ENCODE measurements at places on chromosomes 2 and 18.
A peak's percentile ranks its signal among the peaks of the same experiment; 100 is the strongest.

DNA sequence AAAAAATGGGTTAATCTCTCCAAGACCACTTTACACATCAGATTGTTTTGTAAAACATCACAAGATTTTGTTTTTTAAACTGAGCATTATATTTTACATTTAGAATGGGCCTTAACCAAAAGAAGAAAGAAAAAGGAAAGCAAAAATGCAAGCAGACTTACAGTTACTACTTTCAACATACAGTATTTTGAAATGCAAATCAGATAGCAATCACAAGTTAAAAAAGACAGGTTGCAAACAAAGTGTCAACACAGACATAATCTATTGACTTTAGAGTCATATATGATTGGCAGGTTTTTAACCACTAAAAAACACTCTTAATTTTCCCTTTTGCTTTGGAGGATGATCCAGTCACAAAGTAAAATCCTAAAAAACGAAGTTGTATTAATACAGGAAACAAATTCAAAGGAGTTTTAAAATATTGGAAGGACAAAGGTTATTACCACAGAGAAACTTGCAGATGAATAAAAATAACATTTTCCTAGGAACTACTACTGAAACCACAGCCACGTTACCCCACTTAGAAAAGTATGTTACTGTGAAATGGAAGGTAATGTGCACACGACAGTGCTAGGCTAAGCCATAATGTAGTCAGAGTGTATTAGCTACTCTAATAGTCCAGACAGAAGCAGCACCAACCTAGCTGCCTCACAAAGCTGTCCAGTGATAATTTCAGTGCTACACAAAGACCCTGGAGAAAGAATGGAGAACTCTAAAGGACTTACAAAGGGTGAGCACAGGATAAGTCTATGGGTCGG is 22.9 kb downstream of the DARS1 start:
- DNase-seq = no peak

DNA sequence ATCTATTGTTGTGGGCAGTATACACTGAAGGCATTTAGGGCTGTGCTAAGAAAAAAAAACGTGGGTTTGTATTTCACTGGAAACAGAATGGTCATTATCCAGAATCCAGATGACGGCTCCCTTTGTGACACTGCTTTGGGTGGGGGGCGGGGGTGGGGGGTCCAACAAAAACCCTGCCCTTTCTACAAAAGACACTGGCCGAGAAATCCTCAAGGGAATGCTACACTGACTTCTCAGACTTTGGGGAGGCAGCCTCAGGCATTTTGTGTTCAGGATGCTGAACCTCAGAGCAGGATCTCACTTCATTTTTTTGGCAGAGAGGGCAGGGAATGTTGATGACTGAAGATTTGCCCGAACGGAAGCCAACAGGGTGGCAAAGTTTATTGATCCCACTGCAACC is 417.1 kb downstream of the HRH4 start:
- no peak for DNase-seq

DNA sequence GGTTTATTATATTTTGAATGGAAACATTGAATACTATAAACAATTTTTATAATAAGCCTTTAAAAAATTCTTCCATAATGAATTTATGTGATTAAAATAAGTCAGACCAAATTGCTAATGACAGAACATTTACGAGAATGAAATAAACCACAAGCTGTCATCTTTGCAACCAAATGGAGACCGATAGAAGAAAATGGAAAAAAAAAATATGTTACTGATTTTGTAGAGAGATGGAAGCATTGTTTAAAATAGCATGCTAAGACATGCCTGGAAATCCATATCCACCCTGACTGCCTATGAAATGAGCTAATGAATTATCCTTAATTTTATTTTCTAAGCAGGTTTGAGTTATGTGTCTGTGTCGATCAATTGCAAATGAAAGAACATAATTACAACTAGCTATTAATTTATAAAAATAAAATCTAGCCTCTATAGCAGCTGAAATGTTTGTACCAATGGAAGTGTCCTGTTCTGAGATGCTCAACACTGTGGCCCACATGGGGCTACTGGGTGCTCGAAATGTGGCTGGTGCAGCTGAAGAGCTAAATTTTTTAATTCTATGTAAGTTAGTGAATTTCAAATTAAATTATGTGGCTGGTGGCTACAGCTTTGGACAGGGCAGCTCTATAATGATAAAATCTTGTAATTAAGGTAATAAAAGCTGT is 832.8 kb downstream of the RNF144A start:
- DNase-seq = no peak

DNA sequence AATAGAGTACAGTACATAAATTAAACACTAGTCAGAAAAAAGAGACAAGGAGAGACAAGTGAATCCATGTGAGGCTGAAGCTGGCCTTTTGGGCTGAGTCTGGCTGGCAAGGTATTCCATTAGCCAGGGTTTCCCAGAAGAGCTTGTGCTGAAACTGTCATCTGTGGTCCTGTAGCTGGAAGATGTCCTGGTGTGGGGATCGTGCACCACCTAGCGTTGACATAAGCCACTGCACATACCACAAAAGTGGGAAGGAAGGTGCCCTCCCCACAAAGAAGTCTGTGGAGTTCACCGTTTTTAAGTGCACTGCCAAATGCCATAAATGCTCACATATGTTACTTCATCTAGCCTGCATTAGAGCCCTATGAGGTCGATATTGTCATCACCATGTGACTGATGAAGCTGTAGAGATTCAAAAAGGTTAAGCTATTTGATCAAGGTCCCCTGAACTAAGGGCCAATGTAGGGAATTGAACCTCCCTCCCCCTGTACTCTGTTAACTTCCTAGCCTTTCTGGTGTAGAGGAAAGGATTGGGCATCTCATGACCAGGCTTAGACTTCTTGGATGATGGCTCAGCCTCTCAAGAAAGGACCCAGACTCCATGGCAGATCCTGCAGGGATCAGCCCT is 31.9 kb upstream of the GALNT14 start:
- DNase-seq = peak; percentile 9

- no peak for DNase-seq
These were observed 13.2 kb downstream of the TSHZ1 start for GRCh38 chr18:75223687-75224347.

GRCh38 chr2:96556441-96557330 is 20.1 kb downstream of the ARID5A start:
- no peak for DNase-seq

- no peak for DNase-seq
These were observed 43.4 kb upstream of the SMAD7 start for GRCh38 chr18:48994044-48994651.

GRCh38 chr2:31651736-31652135 is 71.0 kb upstream of the SRD5A2 start:
- no peak for DNase-seq

DNA sequence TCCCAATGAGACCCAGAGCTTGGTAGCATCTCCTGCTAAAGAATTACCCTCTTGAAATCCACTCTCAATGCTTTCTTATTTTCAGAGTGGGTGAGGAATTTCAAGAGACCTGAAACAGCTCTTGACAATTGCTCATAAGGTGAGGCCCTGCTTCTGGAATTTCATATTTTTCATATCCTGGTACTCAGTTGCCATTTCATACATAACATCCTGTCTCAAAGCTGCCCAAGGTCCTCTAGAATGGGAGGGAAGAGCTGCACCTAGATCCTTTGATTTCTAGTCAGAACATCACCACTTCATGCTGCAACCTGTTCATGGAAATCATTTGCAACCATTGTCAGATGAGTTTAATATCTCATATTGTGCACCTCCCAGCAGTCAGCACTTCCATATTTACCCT is 404.8 kb upstream of the GALNT5 start:
- no peak for DNase-seq

DNA sequence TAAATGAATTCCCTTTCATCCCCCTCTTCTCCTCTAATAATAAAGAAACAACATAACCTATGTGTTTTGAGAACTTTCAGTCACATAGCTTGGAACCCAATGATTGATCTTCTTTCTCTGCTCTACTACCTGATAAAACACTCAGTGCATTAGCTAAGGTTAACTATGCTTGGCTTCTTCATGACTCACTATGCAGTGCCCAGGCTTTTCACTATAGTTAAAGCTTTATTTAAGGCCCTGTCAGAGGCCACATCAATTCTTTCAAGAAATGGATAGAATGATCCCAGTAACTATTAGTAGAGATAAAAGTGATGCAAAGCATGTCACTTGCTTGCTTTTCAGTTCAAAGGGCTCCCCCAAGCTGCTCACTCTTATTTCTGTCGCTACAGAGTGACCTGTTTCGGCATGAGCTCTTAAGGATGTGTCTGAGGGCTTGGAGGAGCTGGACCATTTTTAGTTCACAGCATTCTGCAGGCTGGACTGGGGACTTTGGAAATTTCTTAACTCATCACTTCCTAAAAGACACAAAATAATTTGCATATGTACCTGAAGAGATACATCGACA is 384.0 kb downstream of the LRRTM1 start:
- no peak for DNase-seq

DNA sequence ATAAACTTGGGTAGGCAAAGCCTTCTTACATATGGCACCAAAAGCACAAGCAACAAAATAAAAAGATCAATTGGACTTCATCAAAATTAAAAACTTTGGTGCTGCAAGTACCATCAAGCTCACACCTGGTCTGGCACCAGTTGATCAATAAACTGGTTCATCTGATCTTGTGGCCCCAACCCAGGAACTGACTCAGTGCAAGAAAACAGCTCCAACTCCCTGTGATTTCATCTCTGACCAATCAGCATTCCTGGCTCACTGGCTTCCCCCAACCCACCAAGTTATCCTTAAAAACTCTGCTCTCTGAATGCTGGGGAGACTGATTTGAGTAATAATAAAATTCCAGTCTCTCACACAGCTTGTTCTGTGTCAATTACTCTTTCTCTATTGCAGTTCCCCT is 8.4 kb downstream of the EPG5 start:
- no peak for DNase-seq

- DNase-seq = no peak
These were observed 9.9 kb downstream of the CNTNAP5 start for GRCh38 chr2:124035001-124035400.

GRCh38 chr2:165863810-165864261 is 69.8 kb upstream of the GALNT3 start:
- no peak for DNase-seq

DNA sequence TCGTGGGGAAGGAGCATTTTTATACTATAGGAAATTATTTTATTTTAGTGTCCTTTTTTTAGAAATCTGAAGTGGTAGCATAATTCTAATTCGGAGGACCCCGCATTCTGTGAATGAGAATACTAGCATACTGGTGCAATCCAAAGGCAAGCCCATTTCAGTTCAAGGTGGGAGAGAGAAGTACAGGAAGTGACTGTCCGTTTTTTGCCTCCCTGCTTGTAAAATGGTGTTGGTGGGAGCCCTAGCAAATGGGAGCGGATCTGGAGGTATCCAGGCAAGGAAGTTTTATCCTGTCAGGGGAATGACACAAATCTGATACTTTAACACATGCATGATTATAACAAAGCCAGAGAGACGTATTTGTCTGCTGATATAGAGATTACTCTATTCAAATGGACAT is 141.7 kb downstream of the ESCO1 start:
- no peak for DNase-seq

DNA sequence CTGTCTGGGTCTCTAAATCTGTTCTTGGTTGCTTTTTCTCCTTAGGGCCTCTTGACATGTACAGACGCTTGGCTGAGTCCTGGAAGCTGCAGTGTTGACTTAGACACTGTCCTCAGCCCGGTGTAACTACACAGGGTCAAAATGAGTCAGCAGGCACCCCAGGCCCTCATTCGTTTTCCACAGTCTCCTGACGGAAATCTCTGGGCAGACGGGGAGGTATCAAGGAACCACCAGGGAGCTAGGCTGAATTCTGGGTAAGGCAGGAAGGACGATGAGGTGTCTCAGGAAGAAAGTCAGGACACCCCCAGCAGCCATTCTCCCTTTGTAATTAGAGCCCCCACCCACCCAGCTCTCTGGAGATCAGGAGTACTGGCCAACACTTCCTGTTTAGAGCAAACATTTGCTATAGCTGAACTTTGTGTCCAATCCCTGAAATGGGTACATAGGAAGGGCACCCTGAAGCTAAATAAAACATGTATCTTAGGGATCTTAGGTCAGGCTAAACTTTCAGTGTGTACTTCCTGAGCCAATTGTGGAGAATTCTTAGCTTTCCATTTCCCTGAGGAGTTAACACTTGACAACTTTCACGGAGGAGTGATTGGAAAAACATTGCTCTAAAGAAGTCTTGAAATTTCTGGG is 23.9 kb upstream of the EPAS1 start:
- DNase-seq = no peak

DNA sequence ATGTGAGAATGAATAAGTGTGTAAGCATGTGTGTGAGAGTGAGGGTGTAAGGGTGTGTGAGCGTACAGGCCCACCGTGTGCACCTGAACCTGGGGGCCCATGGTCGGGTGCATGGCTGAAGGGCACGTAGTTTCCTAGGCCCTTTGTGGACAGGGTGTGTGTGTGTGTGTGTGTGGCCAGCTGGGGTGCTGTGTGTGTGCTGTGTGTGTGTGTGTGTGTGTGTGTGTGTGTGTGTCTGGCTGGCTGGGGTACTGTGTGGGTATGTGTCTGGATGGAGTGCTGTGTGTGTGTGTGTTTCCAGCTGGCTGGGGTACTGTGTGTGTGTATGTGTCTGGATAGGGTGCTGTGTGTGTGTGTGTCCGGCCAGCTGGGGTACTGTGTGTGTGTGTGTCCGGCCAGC is 2.0 kb downstream of the SFTPB start:
- DNase-seq = no peak

DNA sequence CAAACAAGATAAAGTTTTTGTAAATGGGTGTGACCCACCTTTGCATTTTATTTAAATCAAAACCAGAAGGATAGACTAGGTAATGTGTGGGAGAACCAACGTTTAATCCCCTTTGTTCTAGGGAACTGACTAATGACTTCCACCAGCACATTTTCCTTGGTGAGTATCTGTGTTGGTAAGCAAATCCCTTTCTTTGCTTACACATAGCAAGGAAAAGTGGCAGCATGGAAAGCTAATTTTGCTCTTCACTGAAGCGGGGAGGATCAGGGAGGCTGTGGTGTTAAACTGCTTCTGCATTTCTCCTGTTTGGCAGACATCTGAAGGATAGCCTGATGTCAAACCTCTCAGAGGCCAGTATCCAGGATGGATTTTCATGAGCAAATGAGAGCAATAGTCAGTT is 331.1 kb downstream of the PTPRM start:
- no peak for DNase-seq

DNA sequence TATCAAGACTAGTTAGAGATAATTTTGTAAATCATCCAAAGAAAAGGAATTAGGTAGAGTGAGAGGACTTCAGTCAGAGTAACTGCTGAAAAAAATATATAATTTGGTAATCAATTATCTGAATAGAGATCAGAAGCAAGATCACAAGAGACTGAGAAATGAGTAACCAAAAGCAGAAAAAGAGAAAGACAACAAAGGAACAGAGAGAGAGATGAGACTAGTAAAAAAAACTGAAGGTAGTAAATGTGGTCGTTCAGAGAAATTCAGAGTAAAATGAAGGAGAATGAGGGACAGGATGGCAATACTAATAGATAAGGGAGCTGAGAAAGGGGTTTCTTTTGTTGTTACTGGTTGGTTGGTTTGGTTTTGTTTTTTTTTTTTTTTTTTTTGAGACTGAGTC is 16.5 kb downstream of the STRN start:
- DNase-seq = no peak

- no peak for DNase-seq
These were observed 114.4 kb downstream of the SMAD7 start for GRCh38 chr18:48836231-48836805.

GRCh38 chr2:149098701-149099100 is 60.2 kb downstream of the LYPD6B start:
- no peak for DNase-seq
